ENCODE measurements at places on chromosomes 7 and 10.

DNA sequence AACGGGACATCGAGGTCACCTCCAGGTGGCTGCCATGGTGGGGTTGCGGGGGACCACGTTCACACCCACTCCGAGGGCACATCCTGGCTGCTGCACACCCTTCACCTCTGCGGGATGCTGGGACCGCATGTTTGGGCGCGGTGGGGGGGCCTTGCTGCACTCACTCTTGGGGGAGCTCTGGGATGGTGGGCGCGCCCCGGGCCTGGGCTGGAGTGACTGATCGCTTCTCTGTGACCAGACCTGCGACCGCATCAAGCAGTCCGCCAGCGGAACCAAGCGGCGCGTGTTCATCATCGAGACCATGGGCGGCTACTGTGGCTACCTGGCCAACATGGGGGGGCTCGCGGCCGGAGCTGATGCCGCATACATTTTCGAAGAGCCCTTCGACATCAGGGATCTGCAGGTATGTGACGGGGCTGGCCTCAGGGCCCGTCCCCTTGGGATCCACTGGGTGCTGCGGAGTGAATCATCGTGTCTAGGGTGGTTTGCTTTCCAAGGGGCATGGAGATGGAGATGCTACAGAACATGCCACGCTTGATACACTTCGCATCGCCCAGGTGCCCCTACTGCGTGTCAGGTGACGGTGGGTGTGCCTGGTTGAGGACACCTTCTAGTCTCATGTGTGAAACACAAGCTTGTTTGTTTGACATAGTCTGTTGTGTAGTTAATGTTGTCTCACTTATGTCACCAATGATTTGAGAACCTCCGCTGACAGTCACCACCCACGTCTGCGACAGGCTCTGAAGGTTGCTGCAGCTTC, 42.8 kb downstream of the PITRM1 start:
- no peak for DNase-seq

- no peak for DNase-seq
Observed at GRCh38 chr10:33878238-33878786, 543.8 kb upstream of the NRP1 start.

DNA sequence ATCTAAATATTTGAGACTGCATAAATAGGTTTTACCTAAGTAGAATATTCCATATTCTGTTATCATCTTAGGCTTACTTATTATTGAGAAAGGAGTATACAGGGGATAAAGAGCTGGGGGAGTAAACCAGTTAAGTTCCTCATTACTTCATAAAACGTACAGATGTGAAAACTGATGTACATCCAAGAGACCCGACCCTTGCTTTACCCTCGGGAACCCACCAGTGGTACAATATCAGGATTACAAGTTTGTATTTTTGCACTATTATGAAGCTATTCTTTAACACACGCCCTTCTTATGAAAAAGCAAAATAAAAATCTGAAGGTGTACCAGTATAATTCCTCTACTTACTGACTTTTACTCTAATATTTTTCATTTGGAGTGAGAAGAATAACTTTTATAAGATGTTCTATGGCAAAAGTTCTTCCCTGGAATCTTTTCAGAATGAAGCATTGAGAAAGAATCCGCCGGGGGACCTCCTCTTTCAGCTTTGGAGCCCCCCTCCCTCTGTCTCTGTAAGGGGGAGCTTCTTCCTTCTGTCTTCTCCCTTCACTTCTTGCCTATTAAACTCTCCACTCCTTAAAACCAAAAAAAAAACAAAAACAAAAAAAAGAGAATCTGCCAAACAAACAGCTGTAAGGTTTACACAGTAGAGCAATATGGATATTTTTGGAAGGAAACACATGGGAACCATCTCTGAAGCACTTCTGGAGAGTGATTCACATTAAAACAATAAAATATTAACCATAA, 550.0 kb downstream of the TNS3 start:
- no peak for DNase-seq

DNA sequence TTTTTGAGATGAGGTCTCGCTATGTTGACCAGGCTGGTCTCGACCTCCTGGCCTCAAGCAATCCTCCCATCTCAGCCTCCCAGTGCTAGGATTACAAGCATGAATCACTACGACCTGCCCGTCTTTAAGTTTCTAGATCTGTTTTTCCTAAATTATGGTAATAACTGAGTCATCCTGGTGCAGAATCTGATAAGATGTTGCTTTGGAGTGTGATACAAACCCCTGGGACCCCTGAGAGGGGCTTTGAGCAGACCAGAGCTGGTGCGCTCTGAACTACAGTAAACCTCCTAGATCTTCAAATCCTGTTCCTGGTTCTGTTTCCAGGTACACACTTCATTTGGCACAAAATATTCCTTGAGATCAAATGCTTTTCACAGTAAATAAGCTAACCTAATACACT, 34.2 kb downstream of the RPP38 start:
- DNase-seq: no peak

GRCh38 chr7:90736968-90737939, 141.1 kb downstream of the CDK14 start:
- no peak for DNase-seq

GRCh38 chr7:152523916-152524315, 88.1 kb upstream of the KMT2C start:
- no peak for DNase-seq

DNA sequence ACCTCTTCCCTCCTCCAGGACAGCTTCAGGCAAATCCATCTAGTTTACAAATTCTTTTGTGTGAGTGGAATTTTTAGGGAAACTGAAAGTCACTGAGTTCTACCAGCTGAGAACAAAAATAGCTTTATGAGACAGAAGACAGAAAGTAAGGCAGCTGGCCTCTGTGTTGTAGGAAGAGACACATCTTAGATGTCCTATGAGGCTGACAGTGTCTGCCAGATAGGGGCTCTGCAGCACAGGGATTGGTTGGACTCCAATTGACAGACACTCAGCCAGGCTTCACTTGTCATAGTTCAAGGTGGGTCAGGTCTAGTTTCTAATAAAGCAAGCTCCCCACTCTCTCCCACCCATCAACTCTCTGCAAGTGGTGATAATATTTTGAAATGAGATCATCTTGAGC, 574.9 kb downstream of the CCSER2 start:
- DNase-seq: no peak

DNA sequence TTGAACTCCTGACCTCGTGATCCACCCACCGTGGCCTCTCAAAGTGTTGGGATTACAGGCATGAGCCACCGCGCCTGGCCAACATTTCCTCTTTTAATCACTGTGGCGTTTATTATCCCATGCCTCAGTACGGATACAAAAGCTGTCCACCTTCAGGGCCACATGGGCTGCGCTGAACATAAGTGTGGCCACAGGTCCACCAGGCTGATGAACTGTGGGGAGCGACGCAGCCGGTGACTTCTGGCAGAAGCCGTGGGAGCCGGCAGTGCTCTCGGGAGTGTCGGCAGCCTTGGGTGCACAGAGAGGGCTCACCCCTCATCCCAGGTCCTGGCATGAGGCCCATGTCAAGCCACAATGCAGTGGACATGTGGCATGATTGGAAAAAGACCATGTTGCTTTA, 223.6 kb downstream of the TNS3 start:
- DNase-seq: no peak

DNA sequence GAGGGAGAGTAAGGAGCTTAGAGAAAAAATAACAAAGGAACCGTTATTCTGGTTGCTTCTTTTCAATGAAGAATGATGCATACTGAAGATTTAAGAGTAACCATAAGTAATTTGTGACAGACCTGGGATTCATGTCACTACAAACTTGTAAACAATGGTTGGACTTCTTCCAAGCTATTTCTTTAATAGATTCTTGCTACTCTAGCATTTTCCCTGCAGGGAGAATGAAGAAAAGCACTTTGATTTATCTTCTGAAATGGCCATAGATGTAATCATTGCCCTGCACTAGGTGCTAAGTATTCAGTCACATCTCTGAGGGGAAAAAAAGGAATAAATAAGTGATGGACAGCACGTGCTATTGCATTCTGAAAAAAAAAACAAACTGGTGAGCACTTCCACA, 606.6 kb upstream of the LRRN3 start:
- no peak for DNase-seq

DNA sequence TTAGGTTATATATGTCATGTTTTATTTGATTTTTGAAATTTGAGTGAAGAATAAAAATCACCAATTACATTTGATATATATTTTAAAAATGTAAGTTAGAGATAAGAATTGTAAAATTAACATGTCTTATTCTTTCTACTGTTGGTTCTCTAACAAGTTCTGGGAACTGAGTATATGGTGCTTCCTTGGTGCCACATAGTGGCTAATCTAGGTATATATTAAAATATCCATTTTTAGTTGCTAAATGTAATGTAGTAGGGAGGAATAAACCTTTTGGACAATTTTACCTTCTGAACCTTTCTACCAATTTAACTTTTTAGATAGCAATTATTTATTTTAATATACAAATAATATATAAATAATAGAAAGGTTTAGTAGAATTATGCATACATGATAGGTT, 17.5 kb downstream of the CFAP69 start:
- no peak for DNase-seq

DNA sequence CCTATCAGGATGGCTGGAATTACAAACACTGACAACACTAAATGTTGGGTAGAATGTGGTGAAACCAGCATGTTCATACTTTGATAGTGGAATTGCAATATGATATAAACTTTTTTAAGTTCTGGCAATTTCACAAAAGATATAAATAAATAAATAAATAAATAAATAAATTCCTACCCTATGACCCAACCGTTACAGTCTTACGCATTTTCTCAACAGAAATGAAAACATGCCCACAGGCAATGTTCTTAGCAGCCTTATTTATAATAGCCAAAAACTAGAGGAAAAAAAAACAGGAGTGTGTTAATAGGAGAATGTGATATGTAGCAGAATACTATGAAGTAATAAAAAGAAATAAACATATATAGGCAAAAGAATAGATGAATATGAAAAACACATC, 318.9 kb downstream of the IPMK start:
- DNase-seq: no peak

DNA sequence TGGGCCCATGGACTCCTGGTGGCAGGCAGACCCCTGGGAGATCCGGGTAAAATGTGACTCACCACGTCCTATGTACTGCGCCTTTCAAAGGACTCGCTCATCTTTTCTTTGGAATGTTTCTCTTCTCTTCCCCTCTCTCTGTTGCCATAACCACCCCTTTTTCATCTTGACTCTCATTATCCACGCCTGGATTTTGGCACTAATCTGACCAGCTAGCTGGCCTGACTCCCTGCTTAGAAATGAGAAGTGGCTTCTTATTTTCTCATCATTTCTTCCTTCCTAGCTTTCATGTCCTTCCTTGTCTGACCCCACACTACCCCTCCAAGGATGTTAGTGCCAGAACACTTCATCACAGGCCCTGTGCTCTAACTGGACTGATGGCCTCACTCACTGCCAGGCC, 98.0 kb upstream of the FAM171A1 start:
- DNase-seq: no peak

DNA sequence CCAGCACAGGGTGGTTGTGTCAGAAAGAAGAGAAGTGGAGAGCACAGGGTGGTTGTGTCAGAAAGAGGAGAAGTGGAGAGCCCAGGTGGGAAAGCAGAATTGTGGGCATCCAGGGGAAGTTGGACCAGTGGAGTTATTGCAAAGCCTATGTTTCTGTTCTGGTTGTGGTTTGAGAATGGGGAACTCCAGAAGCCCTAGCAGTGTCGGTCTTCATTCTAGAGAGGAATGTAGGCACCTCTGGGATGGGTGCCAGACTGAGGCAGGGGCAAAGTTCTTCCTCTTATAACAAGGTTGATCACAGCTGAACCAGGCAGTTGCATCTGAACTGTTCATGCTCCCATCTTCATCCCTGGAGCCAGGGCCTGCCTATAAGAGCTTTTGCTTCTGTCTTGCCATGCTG, 954 bp downstream of the FSCN3 start:
- no peak for DNase-seq

- no peak for DNase-seq
Observed at GRCh38 chr7:80942261-80943041, 23.6 kb upstream of the SEMA3C start.

DNA sequence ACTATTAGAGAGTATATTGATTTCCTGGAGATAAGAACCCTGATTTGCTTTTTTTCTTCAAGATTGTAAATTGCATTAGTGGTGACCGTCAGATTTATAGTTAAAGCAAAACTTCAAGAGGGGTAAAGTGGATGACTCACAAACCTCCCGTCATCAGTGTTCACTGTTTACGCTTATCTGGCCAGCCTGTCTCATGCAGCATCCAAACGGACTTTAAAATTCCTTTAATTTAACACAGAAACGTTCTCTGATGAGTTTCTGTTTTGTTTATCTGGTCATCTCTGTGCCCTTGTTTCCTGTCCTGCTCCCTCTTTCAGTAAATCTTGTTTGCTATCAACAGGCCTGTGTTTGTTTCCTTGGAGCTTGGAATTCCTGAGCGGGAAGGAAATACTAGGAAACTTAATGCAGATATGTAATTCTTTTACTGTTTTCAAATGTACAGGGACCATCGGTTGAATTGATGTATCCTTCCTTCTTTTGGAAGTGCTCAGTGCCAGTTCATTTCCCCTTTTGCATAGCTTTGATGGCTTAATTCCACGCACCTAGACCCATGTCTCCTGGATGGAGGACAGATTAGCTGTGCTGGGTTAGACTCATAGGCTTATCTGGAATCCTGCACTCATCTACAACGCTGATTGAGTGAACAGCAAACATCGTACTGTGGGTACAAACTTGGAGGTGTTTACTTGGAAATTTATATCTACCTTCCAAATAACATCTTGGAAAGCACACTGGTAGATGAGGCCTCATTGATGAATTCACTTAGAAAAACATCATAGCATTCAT, 21.3 kb downstream of the PTPRE start:
- no peak for DNase-seq

DNA sequence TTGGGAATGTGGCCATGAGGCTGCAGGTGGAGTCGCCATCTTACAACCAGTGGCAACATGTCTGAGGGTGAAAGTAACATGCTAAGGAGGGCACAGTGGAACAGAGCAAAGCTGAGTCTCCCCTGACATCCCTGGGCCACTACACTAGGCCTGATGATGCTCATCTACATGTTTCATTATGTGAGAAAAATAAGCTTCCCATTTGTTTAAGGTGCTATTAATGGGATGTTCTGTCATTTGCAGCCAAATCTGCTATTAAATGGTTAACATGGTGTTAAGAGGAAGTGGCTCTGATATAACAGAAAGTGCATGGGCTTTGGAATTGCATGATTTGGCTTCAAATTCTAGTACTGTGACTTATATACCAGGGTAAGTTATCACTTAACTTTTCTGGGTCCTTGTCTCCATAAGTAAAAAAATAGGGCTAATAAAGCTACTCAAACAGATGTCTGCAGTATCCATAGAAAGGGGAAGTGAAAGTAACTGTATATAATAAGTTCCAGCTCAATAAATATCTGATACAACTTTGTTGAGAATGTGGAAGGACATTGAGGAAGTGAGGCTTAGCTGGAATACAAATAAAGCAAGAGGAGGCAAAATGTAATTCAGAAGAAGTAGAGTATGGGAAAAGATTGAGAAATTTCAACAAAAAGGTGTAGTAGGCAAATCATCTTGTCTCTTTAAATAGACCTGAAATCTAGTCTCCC, 158.9 kb downstream of the RTKN2 start:
- no peak for DNase-seq
